HFFc6 (cell line): ENCODE measurements at places on chromosomes 2 and 18.

- no peak for DNase-seq
- no peak overlapping the region for H3K4me3 ChIP-seq
- H3K27me3 ChIP-seq, result peaks cover 13% of the 10 kb centered on the region; the same call in 1 of the 2 replicates
- H3K36me3 ChIP-seq, result no peaks in the 10 kb centered on the region
Observed at GRCh38 chr2:120511536-120511935, 165.6 kb downstream of the INHBB start.

DNA sequence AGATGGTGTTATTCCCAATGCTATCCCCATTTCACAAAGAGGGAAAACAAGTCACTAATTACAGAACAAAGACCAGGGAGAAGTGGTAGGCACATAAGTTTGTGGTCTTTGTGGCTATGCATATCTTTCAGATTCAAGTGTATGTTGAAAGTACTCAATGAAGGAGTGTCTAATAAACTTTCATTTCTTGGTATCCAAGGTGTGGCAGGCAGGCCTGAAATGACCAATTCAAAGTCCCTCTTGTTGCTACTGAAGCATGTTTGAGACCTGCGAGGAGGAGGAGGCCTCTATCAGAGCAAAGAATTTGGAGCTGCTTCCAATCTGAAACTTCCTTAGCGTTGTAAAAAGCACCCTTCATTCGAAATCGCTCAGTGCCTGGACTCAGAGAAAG, 60.9 kb upstream of the KLF7 start:
- peak overlapping the region; percentile 37; the same call in 1 of the 2 replicates for H3K27ac ChIP-seq
- H3K36me3 ChIP-seq, result no peaks in the 10 kb centered on the region
- H3K27me3 ChIP-seq, result peaks cover 2% of the 10 kb centered on the region; the same call in 1 of the 2 replicates

DNA sequence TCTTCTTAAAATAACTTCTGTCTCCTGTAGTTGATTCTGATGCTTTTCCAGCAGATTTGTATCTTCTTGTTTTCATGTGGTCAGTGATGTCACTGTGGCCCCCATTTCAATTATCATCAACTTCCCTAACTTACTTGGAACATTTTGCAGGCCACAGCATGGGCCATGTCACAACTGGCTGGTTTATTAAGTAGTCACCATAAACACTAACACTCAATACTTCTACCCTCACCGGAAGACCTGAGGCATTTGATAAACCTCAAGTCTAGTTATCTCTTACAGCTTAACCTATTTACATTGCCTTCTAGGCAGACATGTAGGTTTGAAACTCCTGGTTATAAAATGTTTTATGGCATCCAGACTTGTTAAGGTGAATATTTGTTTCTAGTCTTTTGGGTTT, 37.4 kb upstream of the PROKR1 start:
- H3K27me3 ChIP-seq, result peaks cover 7% of the 10 kb centered on the region; the same call in 1 of the 2 replicates
- DNase-seq, result no peak
- H3K4me1 ChIP-seq, result no peaks in the 10 kb centered on the region

DNA sequence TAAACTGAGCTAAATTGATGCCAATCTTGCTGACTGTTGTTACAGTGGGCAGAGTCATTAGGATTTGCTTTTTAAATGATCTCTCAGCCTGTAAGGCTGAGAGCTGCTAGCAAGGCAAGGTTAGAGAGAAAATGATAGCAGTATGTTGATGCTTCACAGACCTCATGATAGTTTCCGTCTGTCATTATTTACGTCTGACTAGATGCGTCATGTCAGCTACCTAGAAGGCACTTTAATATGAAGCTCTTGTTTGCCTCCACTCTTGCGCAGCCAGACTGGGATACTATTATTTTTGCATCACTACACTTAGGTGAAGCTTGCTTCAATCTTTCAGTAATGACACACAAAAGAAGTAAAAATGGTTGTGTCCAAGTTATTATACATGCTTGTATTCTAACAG, 313.8 kb downstream of the LNPK start:
- H3K36me3 ChIP-seq, result no peaks in the 10 kb centered on the region
- no peaks in the 10 kb centered on the region for H3K4me1 ChIP-seq
- H3K27me3 ChIP-seq, result peaks cover 10% of the 10 kb centered on the region; the same call in 1 of the 2 replicates
- no peak overlapping the region for H3K4me3 ChIP-seq
- DNase-seq, result no peak

- no peaks in the 10 kb centered on the region for H3K4me1 ChIP-seq
- DNase-seq, result no peak
- H3K27ac ChIP-seq, result no peak overlapping the region
Observed at GRCh38 chr18:902229-902628, 2.4 kb upstream of the ADCYAP1 start.

DNA sequence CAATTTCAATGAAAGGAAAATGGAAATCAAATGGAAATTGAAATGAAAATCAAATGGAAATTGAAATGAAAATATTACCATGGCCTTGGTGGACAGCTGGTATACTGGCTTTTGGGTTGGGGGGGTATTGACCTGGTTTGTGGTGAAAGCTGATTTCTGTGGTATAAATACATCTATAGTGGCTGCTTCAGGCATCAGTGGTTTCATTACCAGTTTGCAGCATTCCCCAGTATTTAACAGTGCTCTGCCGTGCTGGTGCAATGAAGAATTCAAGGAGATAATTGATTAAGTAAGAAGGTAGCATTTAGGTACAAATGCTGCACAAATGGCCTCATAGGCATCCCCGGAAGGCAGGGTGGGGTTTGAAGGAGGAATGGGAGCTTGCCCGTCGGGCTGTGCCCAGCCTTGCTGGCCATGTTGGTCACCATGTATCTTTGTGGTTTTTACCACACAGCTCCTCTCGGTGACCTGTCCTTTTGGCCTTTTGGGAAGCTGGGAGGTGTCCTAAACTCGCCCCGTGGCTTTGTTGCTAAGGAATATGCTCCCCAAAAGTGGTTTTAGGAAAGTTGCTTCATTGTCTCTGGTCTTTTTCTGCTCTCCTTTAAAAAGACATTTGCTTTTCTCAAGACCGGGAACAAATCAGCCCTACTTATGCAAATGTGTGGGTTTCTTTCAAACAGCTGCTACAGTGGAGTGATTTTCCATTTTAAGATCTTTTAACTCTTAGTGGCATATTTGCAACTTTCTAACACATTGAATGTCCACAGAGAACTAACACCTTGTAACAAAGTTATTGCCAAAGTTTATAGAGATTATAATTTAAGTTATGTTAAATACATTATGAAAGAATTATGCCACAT, 28.6 kb downstream of the SNTG2 start:
- peaks cover 6% of the 10 kb centered on the region; the same call in 1 of the 2 replicates for H3K27me3 ChIP-seq
- no peak for DNase-seq
- H3K4me1 ChIP-seq, result no peaks in the 10 kb centered on the region
- no peaks in the 10 kb centered on the region for H3K36me3 ChIP-seq
- H3K27ac ChIP-seq, result no peak overlapping the region

GRCh38 chr2:172251231-172251630, 148.5 kb upstream of the DLX2 start:
- no peaks in the 10 kb centered on the region for H3K27me3 ChIP-seq
- peak; percentile 56 for DNase-seq
- H3K4me1 ChIP-seq, result peaks cover 88% of the 10 kb centered on the region
- H3K27ac ChIP-seq, result peak overlapping the region; percentile 92
- H3K4me3 ChIP-seq, result peak overlapping the region; percentile 68

GRCh38 chr2:162016080-162016479, 57.9 kb downstream of the DPP4 start:
- H3K27me3 ChIP-seq, result no peaks in the 10 kb centered on the region; the same call in 1 of the 2 replicates
- H3K27ac ChIP-seq, result no peak overlapping the region
- H3K4me3 ChIP-seq, result no peak overlapping the region
- peaks cover 20% of the 10 kb centered on the region; the same call in 1 of the 2 replicates for H3K4me1 ChIP-seq

- no peak overlapping the region for H3K4me3 ChIP-seq
- no peaks in the 10 kb centered on the region for H3K36me3 ChIP-seq
Observed at GRCh38 chr2:223542501-223542900, 59.7 kb downstream of the SCG2 start.

DNA sequence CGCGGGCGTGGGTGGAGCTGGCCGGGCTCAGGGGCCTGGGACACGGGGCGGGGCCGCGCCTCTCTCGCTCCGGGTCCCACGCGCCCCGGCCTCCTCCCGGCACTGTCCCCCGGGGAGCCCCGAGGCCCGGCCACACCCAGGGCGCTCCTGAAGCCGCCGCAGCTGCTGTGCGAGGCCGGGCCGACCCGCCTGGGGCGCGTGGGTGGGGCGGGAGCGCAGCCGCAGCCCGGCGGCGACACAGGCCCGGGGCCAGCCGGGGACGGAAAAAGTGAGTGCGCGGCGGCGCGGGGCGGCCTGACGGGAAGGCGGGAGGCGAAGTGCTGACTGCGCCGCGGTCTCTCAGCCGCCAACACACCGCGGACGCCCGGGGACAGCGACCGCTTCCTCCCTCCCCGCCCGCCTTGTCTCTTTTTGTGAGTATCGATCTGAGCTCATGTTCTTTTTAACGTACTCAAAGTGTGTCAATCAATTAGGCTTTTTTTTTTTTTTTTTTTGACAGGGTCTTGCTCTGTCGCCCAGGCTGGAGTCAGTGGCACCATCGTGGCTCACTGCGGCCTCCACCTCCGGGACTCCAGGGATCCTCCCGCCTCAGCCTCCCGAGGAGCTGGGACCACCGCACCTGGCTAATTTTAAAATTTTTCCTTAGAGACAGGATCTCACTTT, 14.5 kb downstream of the PDCD1 start:
- H3K36me3 ChIP-seq, result no peaks in the 10 kb centered on the region
- DNase-seq, result peak; percentile 31
- peaks cover 25% of the 10 kb centered on the region for H3K27me3 ChIP-seq

DNA sequence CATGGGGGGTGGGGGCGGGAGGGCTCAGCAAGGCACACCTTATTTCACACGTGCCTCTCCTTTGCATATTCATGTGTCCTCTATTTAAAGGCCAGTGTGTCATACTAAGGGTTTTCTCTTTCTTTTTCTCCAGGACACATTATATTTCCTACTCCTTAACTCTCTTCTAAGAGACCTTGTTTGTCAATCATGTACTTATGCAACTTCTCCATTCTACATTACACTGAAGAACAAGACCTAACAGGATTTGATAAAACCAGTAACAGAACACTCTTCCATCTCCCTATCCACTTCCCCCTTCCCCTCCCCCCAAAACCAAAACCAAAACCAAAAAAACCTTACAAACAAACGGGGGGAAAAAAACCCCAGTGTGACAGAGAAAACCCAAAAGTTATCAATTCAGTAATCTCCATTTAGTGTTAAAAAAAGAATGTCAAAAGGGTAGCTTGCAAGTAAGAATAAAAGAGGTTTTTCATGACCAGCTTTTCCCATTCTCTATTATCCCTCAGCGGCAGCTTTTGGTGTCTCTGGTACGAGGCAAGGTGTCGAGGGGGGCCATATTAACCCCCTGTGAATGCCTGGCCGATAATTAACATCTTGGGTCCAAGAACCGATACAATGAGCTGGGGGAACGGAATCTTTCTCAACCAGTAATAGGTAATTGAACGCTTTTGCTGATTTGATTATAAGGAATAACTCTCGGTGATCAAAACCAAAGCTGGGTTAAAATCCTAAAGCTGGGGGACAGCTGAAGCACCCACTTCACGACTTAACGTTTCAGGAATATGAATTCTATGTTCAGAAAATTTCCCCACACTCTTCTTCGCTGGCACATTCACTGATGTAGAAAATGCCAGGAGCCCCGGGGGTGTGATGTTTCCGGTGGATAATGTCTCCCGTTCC, 191.0 kb upstream of the TCF4 start:
- H3K4me1 ChIP-seq, result peaks cover 44% of the 10 kb centered on the region
- no peaks in the 10 kb centered on the region for H3K36me3 ChIP-seq
- H3K27ac ChIP-seq, result peak overlapping the region; percentile 82
- H3K27me3 ChIP-seq, result no peaks in the 10 kb centered on the region; the same call in 1 of the 2 replicates
- peak overlapping the region; percentile 91 for H3K4me3 ChIP-seq

DNA sequence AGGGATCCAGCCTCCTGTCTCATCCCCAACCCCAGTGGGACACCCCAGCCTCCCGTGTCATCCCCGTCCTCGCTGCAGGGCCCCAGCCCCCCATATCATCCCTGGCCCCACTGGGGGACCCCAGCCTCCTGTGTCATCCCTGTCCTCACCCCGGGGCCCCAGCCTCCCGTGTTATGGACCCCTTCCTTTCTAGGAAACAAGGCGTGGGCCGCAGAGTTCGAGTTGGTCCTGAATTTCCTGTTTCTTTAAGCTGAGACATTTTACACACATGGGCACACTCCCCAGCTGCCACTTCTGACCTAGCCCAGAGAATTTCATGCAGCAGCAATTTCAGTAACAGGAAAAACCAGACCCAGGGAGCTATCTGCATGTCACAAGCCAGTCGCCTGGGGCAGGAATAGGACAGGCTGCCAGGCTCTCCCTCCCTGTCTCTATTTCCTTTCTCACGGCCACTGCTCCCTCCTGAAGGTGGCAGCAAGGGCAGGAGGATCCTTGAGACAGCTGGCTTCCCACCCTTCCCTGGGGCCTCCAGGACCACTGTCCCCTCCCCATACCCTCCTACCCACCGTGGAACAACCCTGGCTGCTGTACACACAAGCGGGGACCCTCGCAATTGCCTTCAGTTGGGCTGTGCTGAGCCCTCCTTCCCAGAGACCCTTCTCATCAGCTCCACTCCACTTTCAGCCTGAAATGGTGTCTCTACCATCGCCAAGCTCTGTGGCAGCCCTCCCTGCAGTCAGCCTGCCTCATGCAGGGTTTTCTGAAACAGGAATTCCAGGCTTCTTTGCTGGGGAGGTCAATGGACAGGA, 141.9 kb upstream of the ID2 start:
- H3K4me1 ChIP-seq, result peaks cover 28% of the 10 kb centered on the region
- no peak for DNase-seq
- no peak overlapping the region for H3K4me3 ChIP-seq
- H3K27ac ChIP-seq, result no peak overlapping the region; the same call in 1 of the 2 replicates
- peaks cover 21% of the 10 kb centered on the region for H3K27me3 ChIP-seq
- no peaks in the 10 kb centered on the region for H3K36me3 ChIP-seq

- H3K36me3 ChIP-seq, result peaks cover 26% of the 10 kb centered on the region
- H3K4me1 ChIP-seq, result peaks cover 79% of the 10 kb centered on the region
- DNase-seq, result peak; percentile 72
Observed at GRCh38 chr2:69138793-69139459, 125.9 kb downstream of the ANTXR1 start.

DNA sequence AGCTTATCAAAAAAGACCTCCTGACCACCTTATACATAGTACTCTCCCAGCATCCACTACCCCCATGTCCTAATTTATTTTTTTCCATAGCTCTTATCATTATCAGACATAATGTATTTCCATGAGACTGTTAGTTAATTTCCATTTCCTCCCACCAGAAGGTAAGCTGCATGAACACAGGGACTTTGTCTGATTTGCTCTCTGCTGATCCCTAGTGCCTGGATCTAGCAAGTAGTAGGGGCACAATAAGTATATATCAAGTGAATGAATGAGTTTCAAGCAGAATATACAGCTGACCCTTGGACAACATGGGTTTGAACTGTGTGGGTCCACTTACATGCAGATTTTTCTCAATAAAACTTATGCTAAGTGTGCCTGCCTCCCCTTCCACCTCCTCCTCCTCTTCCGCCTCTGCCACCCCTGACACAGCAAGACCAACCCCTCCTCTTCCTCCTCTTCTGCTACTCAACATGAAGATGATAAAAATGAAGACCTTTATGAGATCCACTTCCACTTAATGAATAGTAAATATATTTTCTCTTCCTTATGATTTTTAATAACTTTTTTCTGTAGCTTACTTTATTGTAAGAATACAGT, 53.8 kb downstream of the CTAGE1 start:
- H3K27ac ChIP-seq, result no peak overlapping the region
- H3K36me3 ChIP-seq, result no peaks in the 10 kb centered on the region
- H3K4me3 ChIP-seq, result no peak overlapping the region
- DNase-seq, result no peak
